ENCODE measurements at places on chromosomes 1 and 21.

GRCh38 chr1:47788761-47789160 is 208.4 kb downstream of the TRABD2B start:
- DNase-seq = no peak

GRCh38 chr1:38735651-38736161 is 123.9 kb downstream of the RRAGC start:
- DNase-seq = no peak

GRCh38 chr1:66752671-66753371 is 562 bp downstream of the DYNLT5 start:
- DNase-seq = peak; percentile 53

DNA sequence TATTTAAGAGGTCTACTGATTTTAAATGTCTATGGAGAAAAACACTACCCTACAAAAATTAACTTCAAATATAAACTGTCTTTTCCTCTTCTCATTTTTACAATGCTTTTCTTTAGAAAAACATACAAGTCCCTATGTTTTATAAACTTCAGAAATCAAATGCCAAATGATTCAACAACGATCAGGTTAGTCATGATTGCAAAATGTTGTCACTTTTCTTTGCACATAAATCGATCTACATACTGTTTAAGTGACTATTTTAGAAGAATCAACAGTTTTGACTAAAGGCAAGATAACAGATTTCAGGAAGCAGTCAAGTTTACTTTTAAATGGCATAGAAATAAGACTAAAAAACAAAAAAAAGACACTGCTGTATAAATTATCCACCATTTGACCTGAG is 168.7 kb downstream of the GPATCH2 start:
- DNase-seq = no peak

DNA sequence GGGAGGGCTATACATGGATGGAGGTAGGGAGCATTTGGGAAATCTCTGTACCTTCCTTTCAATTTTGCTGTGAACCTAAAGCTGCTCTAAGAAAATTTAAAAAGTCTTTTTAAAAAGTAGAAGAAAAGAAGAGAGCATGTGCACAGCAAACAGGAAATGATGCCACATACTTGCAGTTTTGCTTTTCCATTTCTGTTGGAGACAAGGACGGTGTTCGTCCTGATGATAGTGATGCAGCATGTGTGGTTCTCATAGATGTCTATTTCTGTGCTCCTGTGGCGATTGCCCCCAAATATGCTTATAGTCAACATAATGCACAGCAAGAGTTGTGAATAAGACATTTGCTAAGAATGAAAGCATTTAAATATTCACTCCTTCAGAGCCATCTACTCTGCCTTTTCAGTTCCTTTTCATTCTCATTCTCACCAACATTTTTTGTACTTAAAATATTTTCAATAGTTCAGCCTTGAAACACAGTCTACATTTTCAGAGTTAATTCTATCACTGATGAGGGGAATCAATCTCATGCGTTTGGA is 66.6 kb downstream of the LRRC8C start:
- no peak for DNase-seq

DNA sequence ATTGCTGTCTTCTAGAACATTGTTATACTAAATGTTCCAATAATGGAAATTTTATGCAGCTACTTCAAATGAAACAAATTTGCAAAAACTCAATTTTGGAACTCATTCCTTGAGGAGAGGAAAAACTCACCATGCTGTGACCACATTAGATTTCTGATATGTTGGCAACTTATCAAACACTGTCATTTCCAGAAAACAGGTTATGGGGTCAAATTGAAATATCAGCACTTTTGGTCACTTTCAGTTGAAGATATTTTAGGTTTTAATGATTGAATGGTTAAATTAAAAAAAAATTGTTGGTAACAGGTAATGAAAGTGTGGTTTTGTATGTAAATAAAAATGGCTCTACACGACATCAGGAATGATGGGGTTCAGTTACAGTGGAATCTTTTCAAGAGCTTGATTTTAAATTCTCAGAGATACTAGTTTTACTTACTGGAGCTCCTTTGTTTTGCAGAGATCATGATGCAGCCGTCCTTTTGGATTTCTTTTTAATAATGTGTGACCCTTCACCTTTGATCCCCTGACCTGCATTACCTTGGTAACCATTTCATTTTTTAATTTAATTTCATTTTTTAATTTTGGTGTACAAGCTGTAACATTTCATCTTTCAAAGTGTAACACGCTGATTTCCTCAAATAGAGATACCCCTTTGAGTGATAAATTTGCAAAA is 86.2 kb downstream of the CAMTA1 start:
- DNase-seq = no peak

GRCh38 chr1:202580619-202581018 is 129.6 kb downstream of the SYT2 start:
- DNase-seq = no peak

GRCh38 chr1:241352401-241352800 is 4.6 kb downstream of the RGS7 start:
- DNase-seq = no peak

DNA sequence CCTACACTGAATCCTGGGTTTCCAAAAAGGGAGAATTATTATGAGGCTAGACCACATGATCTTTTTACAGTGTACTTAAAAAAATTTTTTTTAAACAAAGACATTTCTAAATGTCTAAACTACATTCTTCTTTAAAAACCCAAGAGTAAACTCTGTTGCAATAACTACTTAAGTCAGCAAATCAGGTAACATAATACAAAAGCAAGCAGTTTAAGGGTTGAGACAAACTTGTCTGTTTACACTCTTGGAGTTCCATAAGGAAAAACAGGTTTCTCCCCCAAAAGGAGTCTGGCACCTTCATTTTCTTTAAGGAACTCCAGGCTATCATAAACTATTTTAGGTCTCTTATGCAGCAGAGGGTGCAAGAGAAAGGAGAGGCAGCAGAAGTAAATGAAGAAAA is 12.5 kb upstream of the ANKRD45 start:
- DNase-seq = no peak

DNA sequence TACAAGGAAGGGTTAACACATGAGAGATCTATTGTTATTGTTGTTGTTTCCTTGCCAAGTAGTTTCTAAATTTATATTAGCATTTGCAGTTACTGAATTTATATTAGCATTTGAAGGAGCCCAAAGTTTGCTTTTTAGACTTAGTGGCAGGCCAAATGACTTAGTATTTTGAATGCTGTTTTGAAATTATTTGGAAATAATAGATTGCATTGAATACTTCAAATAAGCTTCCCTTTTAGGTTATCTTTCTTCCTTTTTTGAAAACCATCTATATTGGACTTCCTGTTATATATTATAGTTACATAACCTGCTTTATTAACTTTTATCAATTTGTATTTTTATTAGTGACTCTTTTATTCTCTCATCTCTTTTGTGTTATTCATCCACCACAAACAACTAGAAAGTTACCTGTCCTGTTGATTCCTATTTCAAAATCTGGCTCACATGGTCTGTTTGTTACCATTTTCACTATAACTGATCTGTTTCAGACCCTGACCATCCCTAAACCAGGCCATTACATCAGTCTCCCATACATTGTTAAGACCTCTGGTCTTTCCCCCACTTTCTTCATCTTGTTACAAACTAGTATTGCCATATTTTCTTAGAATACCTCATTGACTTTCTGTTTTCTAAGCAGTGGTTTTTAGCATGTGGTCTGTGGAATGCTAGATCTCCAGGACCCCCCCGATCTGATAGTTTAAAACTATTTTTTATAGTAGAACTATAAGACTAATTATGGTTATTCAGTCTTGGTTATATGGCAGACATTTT is 185.2 kb downstream of the RASAL2 start:
- no peak for DNase-seq

DNA sequence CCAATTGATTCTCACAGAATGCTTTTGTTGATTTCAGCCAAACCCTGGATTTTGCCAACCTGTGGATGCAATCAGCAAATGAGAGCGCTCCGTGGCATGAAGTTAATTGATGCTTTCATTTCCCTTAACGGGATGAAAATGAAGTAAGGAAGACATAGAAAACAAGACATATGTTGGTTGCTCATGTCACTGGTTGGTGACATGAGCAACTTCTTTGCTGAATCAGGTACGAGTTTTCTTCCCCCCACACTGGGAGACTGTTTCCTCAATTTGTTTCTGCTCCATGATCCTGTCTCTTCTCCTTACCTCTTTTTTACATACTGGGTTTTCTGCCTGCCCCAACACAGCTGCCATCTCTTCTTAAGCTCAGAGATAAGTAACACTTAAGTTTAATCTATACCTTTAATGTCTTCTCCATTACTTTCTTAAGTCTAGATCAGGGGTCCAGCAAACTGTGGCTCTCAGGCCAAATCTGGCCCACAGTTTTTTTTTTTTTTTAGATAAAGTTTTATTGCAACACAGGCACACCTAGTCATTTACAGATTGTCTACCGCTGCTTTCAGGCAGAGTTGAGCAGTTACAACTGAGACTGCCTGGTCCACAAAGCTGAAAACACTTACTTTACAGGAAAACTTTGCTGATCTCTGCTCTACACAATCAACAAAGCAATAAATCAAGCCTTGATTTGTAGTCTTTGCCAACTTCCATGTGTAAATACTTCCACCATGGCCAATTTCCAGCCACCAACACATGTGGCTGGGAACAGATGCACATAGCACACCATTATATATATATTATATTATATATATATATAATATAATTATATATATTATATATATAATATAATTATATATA is 13.3 kb downstream of the GPR157 start:
- DNase-seq = no peak

DNA sequence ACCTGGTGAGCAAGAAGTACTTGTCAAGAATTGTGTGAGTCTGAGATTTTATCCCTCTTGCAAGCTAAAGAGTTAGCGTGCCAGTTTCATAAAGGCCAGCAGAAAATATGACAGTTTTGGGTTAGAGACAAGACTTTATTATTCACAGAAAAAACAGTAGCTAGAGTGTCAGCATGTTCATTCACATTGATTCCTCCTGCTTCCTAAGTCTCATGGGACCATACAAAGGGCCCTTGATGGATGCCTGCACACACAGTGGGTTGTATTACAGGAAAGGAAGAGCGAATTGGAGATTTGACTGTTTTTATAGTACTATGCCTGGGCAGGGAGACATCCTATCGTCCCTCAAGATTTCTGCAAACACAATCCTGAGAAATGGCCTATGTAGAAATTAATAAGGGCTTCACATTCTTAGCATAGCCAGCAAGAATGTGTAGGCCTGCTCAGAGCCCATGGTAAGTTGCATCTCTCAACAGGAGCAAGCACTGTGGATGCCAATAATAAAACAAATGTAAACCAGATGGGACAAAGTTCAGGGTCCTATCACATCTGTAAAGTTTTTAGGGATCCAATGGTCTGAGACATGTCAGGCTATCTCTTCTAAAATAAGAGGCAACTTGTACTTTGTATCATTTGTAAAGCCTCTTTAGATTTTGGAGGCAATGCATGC is 4.0 kb upstream of the ASPM start:
- no peak for DNase-seq

DNA sequence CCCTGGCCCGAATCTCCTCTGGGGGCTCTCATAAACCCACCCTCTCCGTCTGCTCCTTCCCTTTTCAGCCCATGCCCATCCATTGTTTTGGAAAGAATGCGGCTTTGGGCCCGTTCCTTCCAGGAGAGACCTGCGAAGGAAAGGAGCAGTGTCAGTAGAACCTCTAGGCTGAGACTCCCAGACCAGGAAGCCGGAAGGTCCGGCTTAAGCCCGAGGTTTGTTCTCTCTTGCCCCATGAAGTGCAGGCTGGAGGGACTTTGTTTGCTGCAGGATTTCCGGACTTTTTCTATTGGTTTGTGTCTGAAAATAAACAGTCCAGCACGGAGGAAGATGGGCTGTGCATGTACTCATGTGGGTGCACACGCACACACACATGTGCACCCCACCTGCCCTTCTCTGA is 49.8 kb downstream of the ELK4 start:
- DNase-seq = no peak

DNA sequence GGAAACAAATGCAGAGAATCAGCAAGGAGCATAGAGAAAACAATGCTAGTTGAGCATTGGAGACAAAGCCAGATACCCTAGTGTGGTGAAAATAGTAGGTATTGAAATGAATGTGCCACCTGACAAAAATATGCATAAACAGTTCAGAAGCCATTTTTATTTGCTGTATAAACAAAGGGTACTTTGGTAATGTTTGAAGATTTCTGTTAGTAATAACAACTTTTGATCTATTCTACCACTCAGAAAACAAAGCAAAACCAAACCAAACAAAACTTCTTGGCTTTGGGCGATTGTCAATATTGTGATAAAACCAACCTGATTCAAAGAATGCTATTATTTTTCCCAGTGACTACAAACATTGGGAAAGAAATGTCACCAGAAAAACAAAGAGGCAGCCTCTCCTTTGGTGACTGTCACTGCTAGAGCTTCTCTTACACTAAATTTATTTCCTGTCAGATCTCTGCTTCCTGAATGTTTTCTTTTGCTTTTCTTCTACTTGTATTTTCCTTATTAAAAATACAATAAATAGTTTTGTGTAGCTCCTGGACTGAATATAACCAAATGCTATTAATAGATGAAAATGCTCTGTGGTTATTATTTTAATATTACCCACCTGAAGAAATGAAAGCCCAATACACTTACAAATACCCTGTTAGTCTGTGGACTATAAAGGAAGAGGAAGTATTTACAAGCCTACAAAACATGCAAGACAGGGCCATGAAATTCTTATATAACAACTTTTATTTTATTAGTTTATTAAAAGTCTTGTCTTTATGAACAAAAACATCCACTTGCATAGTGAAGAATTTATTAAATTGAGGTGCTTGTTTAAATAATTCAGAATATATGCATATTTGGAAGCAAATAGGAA is 5.7 kb downstream of the ATP6V1G3 start:
- no peak for DNase-seq

- DNase-seq = no peak
Observed at GRCh38 chr21:46474382-46474781, 15.7 kb downstream of the DIP2A start.

DNA sequence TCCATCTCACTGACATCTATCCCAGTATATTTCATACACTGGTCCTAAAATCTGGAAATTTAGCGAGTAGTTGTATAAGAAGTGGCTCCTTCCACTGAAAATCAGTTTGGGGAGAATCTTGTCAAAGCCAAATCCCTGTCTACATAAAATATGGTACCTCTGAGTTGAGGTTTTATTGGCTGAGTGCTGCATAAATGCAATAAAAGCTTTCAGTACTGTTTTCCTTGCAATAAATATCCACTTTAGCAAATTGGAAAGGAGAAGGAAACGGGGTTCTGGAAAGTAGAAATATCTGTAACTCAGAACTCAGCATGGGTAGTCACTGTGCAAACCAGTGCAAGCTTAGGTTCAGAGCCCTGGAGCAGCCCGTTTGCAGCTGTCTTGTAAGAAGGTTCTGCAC is 580.2 kb downstream of the SMYD3 start:
- no peak for DNase-seq

GRCh38 chr1:25899792-25900191 is 6.4 kb downstream of the STMN1 start:
- no peak for DNase-seq
